ENCODE measurements at places on chromosomes 13 and 19.

GRCh38 chr19:39995794-39996193 lies 1.1 kb upstream of the ZNF546 start:
- DNase-seq, result no peak

GRCh38 chr19:45773384-45773783 lies 4.3 kb upstream of the SIX5 start:
- no peak for DNase-seq

- DNase-seq, result no peak
Observed at GRCh38 chr19:16325161-16325527, 518 bp downstream of the KLF2 start.

GRCh38 chr19:50432221-50433028 lies at the start of gene MYBPC2:
MYBPC2 (plus strand) TSS chr19:50432892; CDS start chr19:50432954, 62 bp downstream.
- DNase-seq, result no peak

DNA sequence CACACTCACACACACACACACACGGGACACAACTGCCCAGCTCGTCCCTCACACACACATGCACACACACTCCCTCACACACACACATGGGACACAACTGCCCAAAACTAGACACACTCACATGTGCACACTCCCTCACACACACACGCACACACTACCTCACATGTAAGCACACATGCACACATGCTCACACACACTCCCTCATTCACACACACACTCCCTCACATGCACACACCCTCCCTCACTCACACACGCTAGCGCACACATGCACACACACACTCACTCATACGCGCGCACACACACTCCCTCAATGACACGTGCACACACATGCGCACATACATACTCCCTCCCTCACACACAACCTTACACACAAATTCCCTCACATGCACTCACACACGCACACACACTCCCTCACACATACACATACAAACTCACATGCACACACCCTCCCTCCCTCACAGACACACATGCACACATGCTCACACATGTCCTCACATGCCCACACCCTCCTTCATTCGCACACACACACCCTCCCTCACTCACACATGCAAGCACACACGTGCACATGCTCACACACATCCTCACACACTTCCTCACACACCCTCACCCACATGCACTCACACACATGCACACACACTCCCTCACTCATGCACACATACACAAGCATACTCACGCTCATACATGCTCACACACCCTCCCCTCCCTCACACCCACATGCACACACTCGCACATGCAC lies 9.0 kb upstream of the RASA3 start:
- no peak for DNase-seq

- no peak for DNase-seq
Observed at GRCh38 chr13:97307882-97308624, 85.9 kb downstream of the MBNL2 start.

DNA sequence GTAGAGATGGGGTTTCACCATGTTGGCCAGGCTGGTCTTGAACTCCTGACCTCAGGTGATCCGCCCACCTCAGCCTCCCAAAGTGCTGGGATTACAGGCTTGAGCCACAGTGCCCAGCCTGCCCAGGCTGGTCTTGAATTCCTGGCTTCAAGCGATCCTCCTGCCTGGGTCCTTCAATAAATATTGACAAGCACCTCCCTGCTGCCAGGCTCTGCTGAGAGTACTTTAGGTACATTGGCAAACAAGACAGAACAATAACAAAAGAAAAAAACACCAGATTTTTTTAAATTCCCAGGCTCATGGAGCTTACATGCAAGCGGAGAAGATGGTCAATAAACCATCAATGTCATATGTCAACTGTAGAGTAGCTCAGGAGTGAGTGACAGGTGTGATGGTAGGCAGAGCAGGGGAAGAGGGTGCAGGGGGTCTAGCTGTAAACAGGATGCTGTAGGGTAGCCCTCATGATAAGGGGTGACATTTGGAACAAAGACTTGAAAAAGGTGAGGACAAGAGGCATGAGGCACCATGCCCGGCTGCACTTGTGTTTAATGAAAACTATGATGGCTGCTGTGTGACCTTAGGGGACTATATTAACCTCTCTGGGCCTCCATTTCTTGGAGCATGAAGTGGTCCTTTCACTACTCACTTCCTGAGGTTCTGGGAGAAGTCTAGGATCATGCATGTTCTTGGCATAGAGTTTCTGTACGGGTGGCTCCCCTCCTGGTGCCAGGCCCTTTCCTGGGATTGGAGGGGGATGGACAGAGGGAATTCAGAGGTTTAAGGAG lies 19.6 kb downstream of the SULT2B1 start:
- DNase-seq, result no peak

DNA sequence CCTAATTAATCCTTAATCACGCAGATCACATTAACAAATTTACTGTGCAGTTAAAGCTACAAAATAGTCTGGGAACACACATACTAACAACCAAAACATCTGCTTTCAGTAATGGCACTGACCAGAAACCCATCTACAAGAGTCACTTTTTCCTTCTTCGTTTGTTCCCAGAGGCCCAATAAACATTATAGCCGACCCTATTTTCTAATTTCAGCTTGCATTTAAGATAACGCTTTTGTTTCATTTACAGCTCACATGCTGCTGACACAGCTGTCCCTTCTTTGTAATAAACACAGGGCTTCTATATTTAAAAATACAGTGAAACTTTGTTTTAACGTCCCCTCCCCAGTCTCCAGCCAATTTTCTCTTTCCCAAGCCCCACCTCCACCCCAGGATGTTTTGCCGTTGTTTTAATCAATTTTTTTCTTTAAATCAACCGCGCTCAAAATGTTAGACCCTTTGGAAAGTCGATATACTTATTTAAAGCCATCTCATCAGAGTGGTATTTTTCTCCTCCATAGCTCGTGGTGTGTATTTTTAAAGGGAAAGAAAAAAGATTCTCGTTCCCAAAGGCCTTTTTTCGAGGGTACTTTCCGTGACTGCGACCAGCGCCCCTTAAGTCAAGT lies 1.7 kb upstream of the WBP4 start:
- no peak for DNase-seq

DNA sequence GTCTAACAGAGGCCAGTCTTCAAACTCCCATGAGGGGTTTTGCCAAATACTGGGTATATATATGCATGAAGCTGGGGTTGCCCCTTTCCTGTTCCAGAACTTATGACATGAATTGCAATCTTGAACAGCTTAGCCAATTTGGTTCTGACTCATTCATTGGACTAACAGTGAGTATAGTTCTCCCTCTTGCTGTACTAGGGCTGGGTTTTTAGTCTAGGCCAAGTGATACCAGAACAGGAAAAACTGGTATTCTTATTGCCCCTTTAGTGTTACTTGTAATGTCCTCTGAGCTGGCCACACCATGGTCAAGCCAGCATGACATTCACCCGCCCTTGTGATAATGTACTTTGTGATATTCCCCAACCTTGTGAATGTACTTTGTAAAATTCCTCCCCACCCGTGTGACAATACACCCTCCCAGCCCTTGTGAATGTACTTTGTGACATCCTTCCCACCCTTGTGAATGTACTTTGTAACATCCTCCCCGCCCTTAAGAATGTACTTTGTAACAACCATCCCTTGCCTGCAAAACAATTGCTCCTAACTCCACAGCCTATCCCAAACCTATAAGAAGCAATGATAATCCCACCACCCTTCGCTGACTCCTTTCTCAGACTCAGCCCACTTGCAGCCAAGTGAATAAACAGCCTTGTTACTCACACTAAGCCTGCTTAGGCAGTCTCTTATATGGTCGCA lies 26.9 kb downstream of the ZNF846 start:
- no peak for DNase-seq

DNA sequence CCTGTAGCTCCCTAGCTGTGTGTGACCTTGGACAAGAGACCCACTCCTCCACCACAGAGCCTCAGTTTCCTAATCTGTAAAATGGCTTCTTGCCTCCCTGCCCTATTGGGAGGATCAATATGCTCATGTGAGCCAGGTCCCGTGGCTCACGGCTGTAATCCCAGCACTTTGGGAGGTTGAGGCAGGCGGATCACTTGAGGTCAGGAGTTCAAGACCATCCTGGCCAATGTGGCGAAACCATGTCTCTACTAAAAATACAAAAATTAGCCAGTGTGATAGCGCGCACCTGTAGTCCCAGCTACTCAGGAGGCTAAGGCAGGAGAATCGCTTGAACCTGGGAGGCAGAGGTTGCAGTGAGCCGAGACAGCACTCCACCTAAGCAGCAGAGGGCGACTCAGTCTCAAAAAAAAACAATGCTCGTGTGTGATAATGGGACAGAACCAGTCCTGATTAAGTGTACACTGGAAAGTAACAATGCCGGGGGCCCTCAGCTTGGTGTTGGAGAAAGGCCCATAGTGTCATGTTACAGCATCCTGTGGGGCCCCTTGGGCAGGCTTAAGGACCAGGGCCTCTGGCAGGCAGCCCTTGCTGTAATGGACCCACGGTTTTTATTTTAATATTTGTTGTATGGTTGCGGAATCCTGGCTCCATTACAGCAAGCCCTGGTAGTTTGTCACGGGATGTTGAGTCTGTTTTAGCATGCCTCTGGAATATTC lies 6.8 kb downstream of the RPS11 start:
- DNase-seq, result peak; percentile 77

DNA sequence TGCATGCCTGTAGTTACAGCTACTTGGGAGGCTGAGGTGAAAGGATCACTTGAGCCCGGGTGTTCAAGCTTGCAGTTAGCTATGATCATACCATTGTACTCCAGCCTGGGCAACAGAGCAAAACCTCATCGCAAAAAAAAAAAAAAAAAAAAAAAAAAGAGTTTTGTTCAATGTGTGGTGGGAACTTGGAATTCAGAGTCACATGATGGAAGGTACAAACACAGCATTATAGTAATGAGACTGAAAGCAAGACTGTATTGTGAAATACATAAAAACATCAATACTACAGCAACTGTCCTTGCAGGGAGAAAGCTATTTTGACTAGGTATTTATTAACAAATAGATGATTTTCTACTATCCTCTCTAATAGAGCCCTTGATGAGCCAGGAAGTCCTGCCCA lies 393.2 kb downstream of the DLEU7 start:
- no peak for DNase-seq

- peak; percentile 61 for DNase-seq
Observed at GRCh38 chr19:34120846-34121639, 51.3 kb upstream of the LSM14A start.

Measured in CD4-positive, alpha-beta T cell treated with Interleukin-10 for 1 hour (primary cell).